ENCODE measurements at places on chromosomes 1 and 21.

GRCh38 chr1:27383039-27383605 lies at the start of gene CD164L2:
CD164L2 (minus strand) TSS chr1:27383333; CDS start chr1:27383239, 94 bp downstream.
- DNase-seq, result peak; percentile 74
- no peak within 1 kb of the TSS for H3K27ac ChIP-seq
- peaks cover 3% of the 10 kb centered on the region for H3K4me1 ChIP-seq
- H3K27me3 ChIP-seq, result peaks cover 2% of the 10 kb centered on the region
- H3K4me3 ChIP-seq, result no peak within 1 kb of the TSS

- H3K4me3 ChIP-seq, result no peak overlapping the region
- peak; percentile 93 for DNase-seq
- no peak overlapping the region for H3K27ac ChIP-seq
- H3K36me3 ChIP-seq, result no peaks in the 10 kb centered on the region
These were observed 41.4 kb upstream of the LRRC8B start for GRCh38 chr1:89483010-89483756.

DNA sequence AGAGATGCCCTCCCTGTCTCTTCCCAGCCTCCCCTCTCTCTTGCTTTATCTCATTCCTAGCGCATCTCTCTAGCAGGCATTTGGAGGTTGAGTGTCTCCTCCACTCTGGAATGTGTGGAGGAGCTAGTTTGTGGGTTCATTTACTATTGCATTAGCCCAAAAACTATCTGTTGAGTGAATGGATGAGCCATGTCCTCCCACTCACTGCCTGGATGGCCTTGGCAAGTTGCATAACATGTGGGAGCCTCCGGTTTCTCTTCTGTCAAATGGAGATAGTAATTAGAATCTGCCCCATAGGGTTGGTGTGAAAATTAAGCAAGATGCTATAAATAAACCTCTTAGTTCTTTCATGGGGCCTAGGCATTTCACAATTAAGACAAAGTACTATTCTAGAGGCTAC lies 181.8 kb downstream of the KAZN start:
- no peak overlapping the region for H3K4me3 ChIP-seq
- H3K4me1 ChIP-seq, result no peaks in the 10 kb centered on the region
- no peak overlapping the region for H3K27ac ChIP-seq
- H3K36me3 ChIP-seq, result no peaks in the 10 kb centered on the region
- no peak for DNase-seq

GRCh38 chr1:16187748-16188401 lies 24.6 kb downstream of the ARHGEF19 start:
- H3K4me3 ChIP-seq, result no peak overlapping the region
- H3K4me1 ChIP-seq, result peaks cover 4% of the 10 kb centered on the region
- peak; percentile 49 for DNase-seq
- H3K27ac ChIP-seq, result no peak overlapping the region
- no peaks in the 10 kb centered on the region for H3K36me3 ChIP-seq

DNA sequence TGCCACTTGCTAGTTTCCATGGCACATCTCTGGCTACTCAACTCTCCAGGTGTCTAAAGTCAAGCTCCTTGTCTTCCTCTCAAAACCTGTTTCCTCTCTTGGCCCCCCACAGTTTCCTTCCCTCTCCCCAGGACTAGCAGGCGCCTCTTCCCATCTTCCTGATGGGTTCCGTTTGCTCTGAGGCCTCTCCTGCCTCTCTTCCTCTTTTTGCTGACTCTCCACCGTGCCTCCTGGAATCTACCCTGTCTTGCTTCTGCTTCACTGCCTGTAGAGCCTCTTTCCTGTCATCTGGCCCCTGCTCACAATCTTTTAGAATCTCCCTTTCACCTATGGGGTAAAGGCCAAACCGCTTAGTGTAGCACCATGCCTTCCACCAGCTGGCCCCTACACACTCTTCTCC lies 21.8 kb upstream of the LHX4 start:
- no peak for DNase-seq
- H3K4me1 ChIP-seq, result no peaks in the 10 kb centered on the region
- H3K27ac ChIP-seq, result no peak overlapping the region

DNA sequence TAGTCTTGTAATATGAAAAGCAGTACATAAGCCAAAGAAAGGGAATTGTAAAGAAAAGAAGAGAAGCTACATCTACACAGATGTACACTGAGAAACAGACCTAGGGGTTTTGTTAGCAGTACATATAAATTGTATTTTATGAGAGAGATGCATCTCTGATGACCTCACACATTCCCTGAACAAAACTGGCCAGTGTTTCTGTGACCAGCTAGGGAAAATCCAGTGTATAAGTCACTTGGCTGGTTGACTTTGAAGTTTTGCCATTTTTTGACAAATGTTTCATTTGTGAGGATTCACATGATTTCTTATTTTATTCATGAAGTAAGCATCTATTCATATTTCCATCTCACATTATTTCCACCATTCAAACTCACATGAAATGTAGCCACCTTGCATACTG lies 28.3 kb upstream of the DYNLT5 start:
- H3K4me1 ChIP-seq, result peaks cover 2% of the 10 kb centered on the region
- DNase-seq, result no peak
- H3K27me3 ChIP-seq, result no peaks in the 10 kb centered on the region
- no peak overlapping the region for H3K27ac ChIP-seq

DNA sequence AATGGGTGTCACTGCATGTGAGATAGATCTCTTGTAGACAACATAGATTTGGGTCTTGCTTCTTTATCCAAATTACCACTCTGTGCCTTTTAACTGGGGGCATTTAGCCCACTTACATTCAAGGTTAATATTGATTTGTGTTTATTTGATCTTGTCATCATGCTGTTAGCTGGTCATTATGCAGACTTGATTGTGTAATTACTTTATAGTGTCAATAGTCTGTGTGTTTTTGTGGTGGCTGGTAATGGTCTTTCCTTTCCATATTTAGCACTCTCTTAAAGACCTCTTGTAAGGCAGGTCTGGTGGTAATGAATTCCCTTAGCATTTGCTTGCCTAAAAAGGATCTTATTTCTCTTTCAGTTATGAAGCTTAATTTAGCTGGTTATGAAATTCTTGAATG lies 29.6 kb downstream of the ZNF691 start:
- no peak for DNase-seq
- H3K4me1 ChIP-seq, result no peaks in the 10 kb centered on the region
- no peak overlapping the region for H3K4me3 ChIP-seq
- no peak overlapping the region for H3K27ac ChIP-seq

DNA sequence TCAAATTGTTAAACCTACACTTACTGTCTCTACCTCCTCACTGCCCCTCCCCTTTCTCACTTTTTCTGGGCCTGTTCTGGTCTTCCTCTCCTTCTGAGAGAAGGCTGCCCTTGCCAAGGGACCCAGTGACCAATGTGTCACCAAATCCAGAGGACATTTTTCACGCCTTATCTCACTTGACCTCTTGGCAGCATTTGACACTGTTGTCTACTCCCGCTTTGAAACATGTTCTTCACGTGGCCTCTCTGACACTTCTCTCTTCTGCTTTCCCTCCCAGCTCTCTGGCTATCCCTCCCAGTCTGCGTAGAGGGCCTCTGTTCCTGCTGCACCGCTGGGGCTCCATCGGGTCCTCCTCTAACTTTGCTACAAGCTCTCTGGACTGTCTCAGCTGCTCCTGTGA lies 25.3 kb downstream of the KCNQ4 start:
- no peak overlapping the region for H3K4me3 ChIP-seq
- DNase-seq, result no peak
- no peak overlapping the region for H3K27ac ChIP-seq
- no peaks in the 10 kb centered on the region for H3K27me3 ChIP-seq
- H3K36me3 ChIP-seq, result no peaks in the 10 kb centered on the region
- H3K4me1 ChIP-seq, result no peaks in the 10 kb centered on the region

- no peak for DNase-seq
- H3K27ac ChIP-seq, result no peak overlapping the region
- H3K27me3 ChIP-seq, result no peaks in the 10 kb centered on the region
These were observed 12.1 kb upstream of the LINGO4 start for GRCh38 chr1:151817353-151817730.

DNA sequence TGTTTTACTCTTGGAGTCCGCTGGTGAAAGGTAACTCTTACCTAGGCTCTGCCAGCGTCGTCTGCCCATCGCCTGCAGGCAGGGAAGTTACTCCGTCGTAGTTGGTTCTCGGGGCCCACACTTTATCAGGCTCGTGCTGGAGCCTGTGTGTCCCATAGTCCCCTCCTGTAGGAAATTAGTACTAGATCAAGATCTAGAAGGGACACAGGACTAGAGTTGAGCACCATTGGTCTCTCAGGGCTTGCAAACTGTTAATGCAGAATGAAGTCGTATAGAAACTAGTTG lies 940 bp downstream of the SRRM1 start:
- no peak for DNase-seq
- H3K27ac ChIP-seq, result peak overlapping the region; percentile 77
- peak overlapping the region; percentile 93 for H3K4me3 ChIP-seq
- H3K4me1 ChIP-seq, result peaks cover 5% of the 10 kb centered on the region

DNA sequence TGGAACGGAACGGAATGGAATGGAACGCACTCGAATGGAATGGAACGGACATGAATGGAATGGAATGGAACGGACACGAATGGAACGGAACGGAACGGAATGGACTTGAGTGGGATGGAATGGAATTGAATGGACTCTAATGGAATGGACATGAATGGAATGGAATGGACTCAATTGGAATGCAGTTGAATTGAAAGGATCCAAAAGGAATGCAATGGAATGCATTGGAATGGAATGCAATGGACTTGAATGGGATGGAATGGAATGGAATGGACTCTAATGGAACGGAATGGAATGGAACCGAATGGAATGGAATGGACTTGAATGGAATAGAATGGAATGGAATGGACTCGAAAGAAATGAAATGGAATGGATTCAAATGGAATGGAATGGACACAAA lies 102.4 kb upstream of the OR4F16 start:
- no peaks in the 10 kb centered on the region for H3K27me3 ChIP-seq
- peak; percentile 8 for DNase-seq
- H3K36me3 ChIP-seq, result no peaks in the 10 kb centered on the region
- no peak overlapping the region for H3K4me3 ChIP-seq

DNA sequence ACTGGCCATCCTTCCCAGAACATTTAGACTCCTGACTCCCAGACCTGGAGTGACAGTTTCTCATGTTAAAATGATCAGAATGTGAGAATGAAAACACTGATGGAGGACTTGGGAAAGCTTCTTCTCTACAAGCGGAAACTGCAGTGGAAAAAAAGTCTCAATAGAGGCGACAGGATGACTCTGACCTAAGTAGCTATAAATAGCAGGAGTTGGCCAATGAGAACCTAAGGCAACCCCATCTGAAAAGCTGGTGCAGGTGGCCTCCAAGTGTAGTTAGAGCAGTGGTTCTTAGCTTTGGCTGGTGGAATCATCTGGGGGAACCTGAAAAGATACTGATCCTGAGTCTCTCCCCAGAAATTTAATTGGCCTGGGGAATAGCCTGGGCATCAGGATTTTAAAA lies 44.2 kb upstream of the EXOSC10 start:
- H3K4me3 ChIP-seq, result no peak overlapping the region
- no peak for DNase-seq
- peaks cover 10% of the 10 kb centered on the region for H3K36me3 ChIP-seq
- no peak overlapping the region for H3K27ac ChIP-seq
- H3K27me3 ChIP-seq, result no peaks in the 10 kb centered on the region

GRCh38 chr1:214808845-214809460 lies 206.0 kb downstream of the CENPF start:
- no peak overlapping the region for H3K27ac ChIP-seq
- no peak overlapping the region for H3K4me3 ChIP-seq
- H3K4me1 ChIP-seq, result no peaks in the 10 kb centered on the region
- DNase-seq, result peak; percentile 15

DNA sequence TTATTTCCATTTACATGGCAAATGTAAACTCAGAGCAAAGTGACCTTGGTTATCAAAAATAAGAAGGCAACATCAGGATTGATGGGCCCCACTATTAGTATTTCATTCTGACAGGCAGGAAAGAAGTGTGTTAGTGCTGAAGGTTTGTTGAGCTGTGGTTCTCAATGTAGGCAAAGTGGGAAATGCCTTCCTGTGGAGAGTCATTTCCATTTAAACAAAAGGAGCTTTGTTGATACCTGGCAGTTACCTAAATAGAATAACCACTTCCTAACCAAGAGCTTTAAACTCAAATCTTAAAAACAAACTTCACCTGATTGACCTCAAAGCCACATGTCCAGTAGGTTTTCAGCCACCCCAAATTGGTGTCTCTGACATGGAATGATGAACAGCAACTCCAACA lies 579.9 kb upstream of the BEND5 start:
- H3K4me3 ChIP-seq, result no peak overlapping the region
- no peaks in the 10 kb centered on the region for H3K27me3 ChIP-seq
- H3K4me1 ChIP-seq, result no peaks in the 10 kb centered on the region
- DNase-seq, result no peak
- H3K27ac ChIP-seq, result no peak overlapping the region
- H3K36me3 ChIP-seq, result no peaks in the 10 kb centered on the region

DNA sequence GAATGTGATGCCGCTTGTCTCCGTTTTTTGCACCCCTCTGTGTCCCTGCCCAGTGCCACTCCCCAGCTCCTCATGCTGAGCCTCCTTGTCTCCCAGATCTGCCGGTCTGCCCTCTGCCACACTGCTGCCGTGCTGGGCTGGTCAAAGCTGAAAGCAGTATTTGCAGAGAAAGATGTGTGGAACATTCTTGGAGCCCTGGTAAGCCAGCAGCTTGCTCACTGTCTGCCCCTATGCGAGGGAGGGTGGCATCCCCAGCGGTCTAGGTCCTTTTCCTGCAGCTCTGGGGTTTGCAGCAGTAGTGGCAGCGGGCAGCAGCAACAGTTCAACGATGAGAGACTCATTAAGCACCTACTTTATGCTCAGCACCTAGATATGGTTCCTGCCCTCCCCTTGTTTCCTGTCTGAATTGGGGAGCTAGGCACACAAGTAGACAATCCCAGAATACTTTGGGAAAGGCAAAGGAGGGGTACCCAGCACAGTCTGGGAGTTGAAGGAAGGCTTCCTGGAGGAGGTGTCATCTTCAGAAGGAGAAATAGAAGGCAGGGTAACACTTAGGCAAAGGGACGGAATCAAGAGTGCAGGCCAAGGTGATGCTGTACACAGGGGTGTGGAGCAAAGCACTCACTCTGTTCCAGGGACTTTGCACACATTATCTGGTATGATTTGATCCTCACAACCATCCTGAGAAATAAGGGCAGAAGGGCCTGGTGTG lies 63.1 kb downstream of the KIF21B start:
- no peaks in the 10 kb centered on the region for H3K36me3 ChIP-seq
- no peak overlapping the region for H3K4me3 ChIP-seq
- no peak overlapping the region for H3K27ac ChIP-seq
- DNase-seq, result no peak
- H3K27me3 ChIP-seq, result no peaks in the 10 kb centered on the region

- no peak overlapping the region for H3K27ac ChIP-seq
These were observed 206.8 kb upstream of the PLXNA2 start for GRCh38 chr1:208450958-208451357.

Data from trophoblast cell (in vitro differentiated cells and primary cell).